Tongue (tissue), 3 donors: ENCODE measurements at places on chromosomes 6 and 20. TPM values are rescaled to one million over a fixed set of nuclear protein-coding genes. Genes with fewer than 3 reads are reported as not detected.

The MUCL3 gene
- total RNA-seq = not detected

The ARFGEF3 gene
- total RNA-seq = 3.3 TPM

The ABT1 gene
- total RNA-seq = 15.7 TPM

The CENPQ gene
- total RNA-seq = 13.5 TPM

The PTGIS gene
- 27.7 TPM for total RNA-seq

The HTR1E gene
- not detected for total RNA-seq

The MKKS gene
- 15.4 TPM for total RNA-seq

DNA sequence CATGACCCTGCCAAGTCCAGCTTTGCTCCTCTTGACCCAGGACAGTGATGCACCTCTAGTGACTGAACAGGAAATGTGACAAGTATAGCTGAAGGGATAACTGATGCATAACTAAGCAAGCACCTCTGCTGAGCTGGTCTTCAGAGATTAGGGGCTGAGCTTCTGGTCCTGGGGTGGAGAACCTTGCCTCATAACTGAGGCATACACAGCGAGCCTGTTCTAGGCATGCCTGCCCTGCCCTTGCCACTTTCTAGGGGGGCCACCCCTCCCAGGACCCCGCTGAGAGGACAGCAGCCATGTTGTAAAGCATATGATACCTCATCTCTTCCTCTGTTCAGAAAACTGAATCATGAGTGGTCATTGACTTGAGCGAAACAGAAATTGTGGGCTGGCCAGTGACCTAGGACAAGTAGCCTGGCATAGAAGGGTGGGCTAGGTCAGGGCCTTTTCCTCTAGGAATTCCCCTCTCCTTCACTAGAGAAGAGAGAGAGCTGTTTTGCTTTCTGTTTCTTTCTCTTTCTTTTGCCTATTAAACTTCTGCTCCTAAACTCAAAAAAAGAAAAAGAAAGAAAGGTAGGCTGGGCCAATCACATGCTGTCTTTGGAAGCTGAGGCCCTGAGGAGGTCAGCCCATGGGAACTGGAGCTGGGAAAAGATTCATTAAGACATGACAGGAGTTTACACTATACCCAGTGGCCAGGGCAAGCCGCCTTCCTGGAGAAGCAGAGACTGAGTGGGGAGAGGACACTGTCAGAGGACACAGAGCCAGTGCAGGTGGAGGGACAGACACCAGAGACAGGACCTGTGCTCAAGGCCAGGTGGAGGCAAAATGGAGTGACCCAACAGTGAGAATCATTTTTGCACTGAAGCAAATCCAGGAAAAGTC is 23.1 kb downstream of the ALDH5A1 start:
- no peak for DNase-seq

GRCh38 chr6:151379933-151380847 is 11.2 kb downstream of the ZBTB2 start:
- DNase-seq = no peak

DNA sequence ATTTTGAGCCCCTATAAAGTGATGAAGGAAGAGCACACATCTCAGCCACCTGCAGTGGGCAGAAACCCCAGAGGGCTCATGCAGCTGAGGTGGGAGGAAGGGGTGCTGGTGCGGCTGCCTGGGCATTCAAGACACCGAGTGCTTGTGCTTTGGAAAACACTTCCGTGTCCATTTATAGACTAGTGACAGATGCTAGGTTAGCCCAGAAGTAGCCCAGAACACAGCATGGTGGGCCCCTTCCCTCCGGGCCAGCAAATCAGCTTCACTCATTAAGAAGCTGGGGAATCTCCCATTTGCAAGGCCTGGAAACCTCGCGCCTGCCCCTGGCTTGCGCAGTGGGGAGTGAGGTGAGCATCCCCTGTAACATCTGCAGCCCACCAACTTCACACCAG is 12.9 kb downstream of the BEND3 start:
- DNase-seq = no peak

DNA sequence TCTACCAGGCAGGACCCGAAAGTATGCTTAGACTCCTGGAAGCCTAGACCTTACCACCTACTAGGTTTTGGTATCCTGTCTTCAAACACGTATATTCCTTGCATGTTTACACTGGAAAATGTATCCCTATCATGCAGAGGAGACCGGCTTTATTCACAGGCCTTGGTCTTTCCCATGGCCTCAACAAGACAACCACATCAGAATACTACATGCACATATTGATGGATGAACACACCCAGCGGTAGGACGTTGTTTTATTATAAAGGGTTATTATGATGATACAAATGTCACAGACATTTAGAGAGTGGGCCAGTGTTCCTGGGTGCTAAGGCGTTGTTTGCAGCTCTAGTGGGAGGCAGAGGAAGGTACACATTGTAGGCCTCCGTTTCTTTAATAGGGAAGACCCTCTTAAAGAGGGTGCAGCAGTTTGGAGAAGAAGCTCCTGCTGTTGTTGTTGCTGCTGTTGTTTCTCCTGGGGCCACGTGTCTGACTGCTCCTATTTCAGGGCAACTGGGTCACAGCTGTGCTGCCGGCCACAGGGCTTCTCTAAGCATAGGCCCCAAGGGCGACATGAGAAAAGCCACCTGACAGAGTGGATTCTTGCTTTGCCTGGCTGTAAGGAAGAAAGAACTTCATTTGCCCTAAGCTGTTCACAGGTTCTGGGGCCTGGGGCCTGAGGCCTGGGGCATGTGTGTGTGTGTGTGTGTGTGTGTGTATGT is 98.3 kb upstream of the SASH1 start:
- peak; percentile 78 for DNase-seq

GRCh38 chr6:111817451-111818120 is 55.7 kb downstream of the FYN start:
- no peak for DNase-seq

GRCh38 chr6:37241775-37242428 is 15.7 kb upstream of the TBC1D22B start:
- DNase-seq = no peak

GRCh38 chr6:155889410-155889809 is 433.8 kb upstream of the NOX3 start:
- no peak for DNase-seq

DNA sequence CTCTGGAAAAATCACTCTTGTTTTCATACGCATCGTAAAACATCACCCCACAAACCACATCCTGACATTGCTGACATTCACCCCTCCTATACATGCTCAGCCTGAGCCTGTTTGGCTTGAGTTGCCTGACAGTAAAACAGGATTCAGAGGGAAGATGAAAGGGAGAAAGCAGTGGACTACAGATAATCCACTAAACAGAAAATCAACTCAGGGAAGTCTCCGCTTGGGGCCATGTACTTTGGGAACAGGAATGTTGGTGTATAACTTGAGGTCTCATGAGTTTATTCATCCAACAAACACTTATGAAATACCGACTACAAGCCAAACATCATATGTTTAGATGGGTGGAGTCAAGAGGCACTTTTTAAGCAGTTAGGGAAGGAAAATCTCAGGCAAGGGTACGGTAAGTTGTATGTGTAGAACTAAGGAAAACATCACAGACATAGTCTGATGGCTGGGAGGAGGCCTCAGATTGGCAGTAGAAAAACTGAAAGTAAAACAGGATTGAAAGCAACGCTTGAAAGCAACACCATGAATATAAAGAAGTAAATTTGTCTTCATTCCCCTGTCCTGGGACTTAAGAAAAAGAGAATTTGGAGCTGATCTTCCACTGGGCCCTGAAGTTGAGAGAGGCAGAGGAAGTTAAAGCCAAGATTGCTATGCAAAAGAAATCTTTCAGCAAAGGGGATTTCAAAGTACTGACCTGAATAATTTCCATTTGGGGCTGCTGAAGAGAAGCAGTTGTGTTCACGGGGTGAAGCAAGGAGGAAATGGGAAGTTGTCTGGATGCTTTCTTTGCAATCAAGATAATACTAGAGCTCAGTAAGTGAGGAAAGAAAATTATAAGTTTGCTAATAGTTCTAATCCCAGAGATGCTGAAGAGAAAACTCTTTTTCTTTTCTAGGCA is 28.8 kb downstream of the PDE7B start:
- no peak for DNase-seq

GRCh38 chr6:136024711-136025110 is 173.2 kb downstream of the PDE7B start:
- no peak for DNase-seq

DNA sequence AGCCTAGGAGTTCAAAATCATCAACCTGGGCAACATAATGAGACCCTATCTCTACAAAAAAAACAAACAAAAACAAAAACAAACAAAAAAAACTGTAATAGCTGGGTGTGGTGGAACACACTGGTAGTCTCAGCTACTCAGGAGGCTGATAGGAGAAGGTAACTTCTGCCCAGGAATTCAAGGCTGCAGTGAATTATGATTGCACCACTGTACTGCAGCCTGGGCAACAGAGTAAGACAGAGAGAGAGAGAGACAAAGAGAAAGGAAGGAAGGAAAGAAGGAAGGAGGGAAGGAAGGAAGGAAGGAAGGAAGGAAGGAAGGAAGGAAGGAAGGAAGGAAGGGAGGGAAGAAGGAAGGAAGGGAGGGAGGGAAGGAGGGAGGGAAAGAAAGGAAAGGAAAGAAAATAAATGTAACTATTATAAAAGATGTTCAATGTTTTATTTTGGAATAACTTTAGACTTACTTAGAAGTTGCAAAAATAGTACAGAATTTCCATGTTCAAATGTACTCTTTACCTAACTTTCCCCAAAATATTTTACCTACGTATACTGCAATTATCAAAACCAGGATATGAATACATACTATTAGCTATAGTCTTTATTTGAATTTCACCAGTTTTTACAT is 175.2 kb downstream of the KHDC1L start:
- no peak for DNase-seq

- DNase-seq = peak; percentile 50
These were observed 117.4 kb upstream of the FRMD1 start for GRCh38 chr6:168196385-168196860.

GRCh38 chr6:16184129-16184528 is 54.3 kb upstream of the GMPR start:
- no peak for DNase-seq

- DNase-seq = no peak
These were observed 23.1 kb upstream of the FBXO9 start for GRCh38 chr6:53042112-53042511.

DNA sequence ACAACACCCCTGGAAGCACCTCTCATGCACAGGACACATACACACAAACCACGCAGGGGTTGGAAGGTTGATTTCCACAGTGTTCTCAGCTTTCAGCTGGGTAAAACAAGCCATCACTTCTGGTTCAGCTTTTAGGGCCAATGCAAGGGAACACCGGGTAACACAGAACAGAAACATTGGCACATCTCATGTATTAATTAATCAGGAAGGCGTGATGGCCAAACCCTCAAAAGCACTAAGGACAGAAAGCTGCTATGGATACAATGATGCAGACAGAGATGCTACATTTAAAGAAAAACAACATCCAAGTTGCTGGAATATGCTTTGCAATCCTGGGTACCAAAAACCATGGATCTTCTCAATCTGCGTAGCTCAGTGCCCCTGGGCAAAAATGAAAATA is 104.3 kb upstream of the BEND6 start:
- DNase-seq = peak; percentile 20

- DNase-seq = peak; percentile 31
These were observed 9.2 kb downstream of the PPP1R3G start for GRCh38 chr6:5094327-5094726.

GRCh38 chr6:149357726-149358538 is 40.4 kb downstream of the TAB2 start:
- DNase-seq = no peak

GRCh38 chr6:4289770-4290320 is 154.5 kb upstream of the ECI2 start:
- no peak for DNase-seq

GRCh38 chr20:44433751-44434538 is 41.7 kb upstream of the TTPAL start:
- DNase-seq = no peak

- DNase-seq = no peak
These were observed 88.3 kb upstream of the SLC22A23 start for GRCh38 chr6:3545156-3545555.

DNA sequence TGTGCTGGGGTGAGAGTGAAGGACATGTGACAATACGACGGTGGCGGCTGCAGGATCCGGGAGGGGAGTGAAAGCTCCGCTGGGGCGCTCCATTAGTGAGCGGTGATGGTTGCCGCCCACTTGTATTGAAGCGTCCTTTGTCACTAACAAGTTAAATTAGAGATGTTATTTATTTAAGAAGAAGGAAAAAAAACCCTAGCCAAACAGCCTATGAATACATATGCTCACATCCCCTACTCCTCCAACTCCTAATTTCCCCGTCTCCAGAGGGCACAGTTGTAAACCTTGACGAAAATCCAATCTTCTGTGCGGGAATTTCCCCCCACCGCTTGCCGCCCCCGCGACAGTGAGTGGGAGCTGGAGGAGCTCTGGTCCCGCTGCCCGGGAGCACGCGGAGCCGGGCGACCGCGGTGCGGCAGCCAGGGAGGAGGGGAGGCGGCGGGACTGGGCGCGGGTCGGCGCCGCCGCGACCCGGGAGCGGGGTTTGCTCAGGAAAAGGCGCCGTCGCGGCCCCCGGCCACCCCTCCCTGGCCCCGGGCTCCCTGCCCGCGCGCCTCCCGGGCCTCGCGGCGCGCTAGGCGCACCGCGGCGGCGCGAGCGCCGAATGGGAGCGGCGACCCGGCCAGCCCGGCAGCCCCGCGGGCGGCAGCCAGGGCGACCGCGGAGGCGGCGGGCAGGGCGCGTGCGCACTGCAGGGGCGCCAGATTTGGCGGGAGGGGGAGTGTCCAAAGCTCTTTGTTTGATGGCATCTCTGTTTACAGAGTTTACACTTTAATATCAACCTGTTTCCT is at the start of gene MYB:
TSS of gene MYB (plus strand) at position 767 of the 791 bp plus-strand sequence. CDS start 206 bp downstream, outside the sequence.
- DNase-seq = peak; percentile 75

- DNase-seq = peak; percentile 58
These were observed 706 bp upstream of the SNX14 start for GRCh38 chr6:85594197-85594930.

- DNase-seq = no peak
These were observed 11.0 kb upstream of the KIF13A start for GRCh38 chr6:17998442-17998841.

- peak; percentile 80 for DNase-seq
These were observed 290.3 kb upstream of the STXBP5 start for GRCh38 chr6:146913842-146914488.

DNA sequence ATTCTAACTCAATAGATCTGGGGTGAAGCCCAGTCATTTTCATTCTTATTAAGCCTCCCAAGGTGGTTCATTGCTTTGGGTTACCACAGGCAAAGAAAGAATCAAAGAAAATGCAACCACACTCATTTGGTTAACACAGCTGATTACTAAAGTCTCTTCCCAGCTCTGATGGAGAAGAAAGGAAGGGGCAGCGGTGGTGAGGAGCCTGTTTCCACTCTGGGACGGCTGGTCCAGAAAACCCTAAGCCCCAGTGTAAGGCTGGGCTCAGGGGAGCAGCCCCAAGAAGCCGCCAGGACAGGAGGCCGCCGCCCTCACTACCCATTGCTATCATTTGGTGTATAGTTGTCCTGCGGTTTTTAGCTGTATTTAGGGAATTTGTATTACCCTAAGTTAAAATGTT is 226.9 kb downstream of the CD83 start:
- no peak for DNase-seq

GRCh38 chr6:106617857-106618256 is 11.4 kb downstream of the RTN4IP1 start:
- no peak for DNase-seq
